ENCODE measurements at places on chromosomes 7 and 10.

DNA sequence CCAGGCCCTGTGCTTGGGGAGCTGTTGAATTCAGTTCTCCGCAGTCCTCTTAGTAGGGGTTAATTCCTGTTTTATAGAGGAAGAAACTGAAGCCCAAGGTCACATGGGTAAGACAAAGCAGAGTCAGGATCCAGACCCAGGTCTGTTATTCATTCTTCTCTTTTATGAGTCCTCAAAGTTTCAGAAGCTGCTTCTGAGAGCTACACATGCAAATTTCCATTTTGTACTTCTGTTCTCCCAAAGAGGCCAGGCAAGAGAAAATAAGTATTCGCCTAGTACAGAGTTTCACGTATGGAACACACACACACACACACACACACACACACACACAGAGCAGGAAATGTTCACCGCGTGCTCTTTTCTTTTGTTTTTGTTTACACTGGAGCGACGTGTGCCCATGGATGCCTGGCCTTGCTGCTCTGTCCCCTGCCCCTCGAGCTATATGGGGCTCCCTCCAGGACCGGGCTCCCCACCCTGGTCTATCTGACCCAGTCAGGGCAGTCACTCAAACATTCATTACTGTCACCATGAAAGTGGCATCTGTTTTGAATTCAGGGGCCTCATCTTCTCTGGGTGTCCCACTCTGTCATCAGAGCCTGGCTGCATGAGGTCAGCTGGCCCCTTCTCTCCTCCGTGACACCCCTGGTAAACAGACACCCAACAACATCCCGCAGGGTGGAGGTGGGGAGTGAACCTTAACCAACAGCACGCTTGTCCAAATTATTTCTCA, 84.4 kb downstream of the TNS3 start:
- DNase-seq = no peak

GRCh38 chr7:124457841-124458240, 307.8 kb downstream of the GPR37 start:
- no peak for DNase-seq

GRCh38 chr7:78435355-78435754, 636.8 kb downstream of the PHTF2 start:
- DNase-seq = no peak

DNA sequence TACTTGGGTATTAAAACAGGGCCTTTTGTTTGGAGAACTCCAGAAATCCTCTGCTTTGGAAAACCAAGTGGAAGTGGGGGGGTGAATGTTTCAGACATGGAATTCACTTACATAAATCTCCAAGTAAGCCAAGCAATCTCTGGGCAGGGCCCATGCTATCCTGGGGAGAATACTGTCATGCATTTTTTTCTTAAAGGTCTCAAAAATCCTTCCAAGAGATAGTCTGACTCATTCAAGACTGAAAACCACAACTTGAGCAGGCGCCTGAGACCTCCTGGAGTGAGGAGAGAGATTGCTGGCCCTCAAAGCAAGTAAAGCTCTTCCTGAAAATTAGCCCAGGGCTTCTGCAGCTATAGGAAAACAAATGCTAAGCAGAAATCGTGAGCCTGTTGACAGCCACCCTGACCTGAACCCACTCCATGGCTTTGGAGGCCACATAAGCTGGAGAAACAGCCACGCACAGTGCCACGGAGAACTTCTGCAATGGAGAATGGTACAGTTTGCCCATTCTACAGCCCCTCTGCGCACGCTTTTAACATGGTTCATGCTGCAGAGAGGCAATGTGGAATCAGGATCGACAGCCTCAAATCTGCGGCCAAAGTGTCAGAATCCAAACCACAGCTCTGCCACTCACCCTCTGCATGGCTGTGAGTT, 203.1 kb upstream of the AUTS2 start:
- peak; percentile 39 for DNase-seq

GRCh38 chr10:87523731-87524130, 19.0 kb downstream of the MINPP1 start:
- DNase-seq = no peak

DNA sequence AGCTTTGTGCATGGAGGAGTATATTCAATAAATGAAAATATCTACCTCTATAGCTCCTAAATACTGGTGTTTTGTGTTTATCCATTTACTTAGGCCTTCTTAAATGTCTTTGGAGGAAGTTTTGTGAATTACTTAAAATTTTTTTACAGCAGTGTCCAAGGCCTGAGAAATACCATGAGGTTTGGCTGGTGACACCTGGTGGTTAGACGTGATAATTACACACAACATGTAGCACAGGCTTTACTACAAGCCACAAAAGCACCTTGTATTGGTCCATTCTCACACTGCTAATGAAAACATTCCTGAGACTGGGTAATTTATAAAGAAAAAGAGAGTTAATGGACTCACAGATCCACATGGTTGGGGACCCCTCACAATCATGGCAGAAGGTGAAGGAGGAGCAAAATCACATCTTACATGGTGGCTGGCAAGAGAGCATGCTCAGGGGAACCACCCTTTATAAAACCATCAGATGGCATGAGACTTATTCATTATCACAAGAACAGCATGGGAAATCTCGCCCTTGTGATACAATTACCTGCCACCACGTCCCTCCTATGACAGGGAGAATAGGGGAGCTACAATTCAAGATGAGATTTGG, 20.6 kb downstream of the HYAL4 start:
- peak; percentile 81 for DNase-seq

- no peak for DNase-seq
Measured at GRCh38 chr7:53800746-53801145, 741.4 kb upstream of the VSTM2A start.

- DNase-seq = peak; percentile 23
Measured at GRCh38 chr10:17250736-17251135, 22.7 kb downstream of the VIM start.

- no peak for DNase-seq
Measured at GRCh38 chr10:17502814-17503213, 48.4 kb upstream of the ST8SIA6 start.

GRCh38 chr10:84352251-84352842, 24.0 kb downstream of the CCSER2 start:
- DNase-seq = peak; percentile 63

GRCh38 chr10:126041804-126042231, 145.5 kb downstream of the FANK1 start:
- DNase-seq = peak; percentile 100

- no peak for DNase-seq
Measured at GRCh38 chr10:58278274-58278961, 9.5 kb downstream of the CISD1 start.

- peak; percentile 90 for DNase-seq
Measured at GRCh38 chr10:16910793-16911164, 93.6 kb upstream of the RSU1 start.

- no peak for DNase-seq
Measured at GRCh38 chr10:404346-404745, 269.1 kb downstream of the ZMYND11 start.

DNA sequence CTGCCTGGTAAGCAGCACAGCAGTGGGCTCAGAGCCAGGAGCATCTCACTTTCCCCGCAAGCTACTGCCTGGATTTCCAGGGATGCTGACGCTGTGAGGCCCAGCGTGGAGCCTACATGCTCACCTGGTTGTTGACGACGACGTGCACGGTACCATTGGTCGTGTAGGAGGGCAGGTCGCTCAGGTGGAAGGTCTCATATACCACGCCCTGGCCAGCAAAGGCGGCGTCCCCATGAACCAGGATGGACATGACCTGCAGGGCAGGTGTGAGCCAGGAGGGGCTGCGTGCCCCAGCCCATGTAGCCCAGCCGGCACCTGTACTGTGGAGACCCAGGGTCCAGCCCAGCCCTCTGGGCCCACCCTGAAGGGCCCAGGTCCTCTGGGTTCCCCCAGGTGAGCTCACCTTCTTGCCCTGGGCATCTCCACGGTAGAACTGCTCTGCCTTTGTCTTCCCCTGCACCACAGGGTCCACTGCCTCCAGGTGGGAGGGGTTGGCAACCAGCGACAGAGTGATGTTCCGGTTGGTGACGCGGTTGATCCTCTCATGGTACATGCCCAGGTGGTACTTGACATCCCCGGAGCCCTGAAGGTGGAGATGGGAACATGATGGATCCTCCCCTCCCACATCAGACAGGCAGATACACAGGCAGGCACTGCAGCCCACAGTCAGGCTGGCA, 15.4 kb downstream of the OGDHL start:
- DNase-seq = no peak

DNA sequence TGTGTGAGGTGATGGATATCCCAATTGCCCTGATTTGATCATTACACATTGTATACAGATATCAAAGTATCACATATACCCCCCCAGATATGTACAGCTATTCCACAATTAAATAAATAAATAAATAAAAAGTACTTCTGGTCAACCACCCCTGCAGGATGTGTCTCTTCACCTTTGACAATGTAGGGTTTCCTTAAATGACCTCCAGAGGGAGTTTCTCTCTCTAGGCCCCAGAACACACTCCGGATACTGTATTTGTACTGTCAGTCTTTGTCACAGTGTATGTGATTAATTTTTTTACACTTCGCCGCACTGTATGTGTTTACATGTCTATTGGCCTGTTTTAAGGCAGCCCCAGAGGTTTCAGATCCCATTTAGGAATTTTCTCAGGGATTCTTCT, 123.6 kb downstream of the ADCYAP1R1 start:
- DNase-seq = no peak

DNA sequence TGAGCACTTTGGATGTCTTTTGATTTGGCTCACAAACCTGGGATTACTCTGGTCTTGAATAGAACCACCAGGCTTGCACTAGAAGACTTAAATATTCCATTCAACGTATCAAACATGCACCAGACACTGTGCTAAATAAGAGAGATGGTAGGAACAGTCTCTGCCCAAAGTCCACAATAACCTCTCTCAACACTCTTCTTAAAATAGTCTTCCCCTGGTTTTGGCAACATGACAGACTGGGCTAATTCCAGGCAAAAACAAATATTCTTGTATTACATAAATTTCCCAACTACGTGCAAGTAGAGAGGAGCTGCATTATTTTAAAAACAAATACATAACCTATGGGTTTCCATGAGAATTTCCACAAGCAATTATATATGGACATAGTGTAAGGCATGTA, 64.8 kb upstream of the PAPSS2 start:
- DNase-seq = no peak

DNA sequence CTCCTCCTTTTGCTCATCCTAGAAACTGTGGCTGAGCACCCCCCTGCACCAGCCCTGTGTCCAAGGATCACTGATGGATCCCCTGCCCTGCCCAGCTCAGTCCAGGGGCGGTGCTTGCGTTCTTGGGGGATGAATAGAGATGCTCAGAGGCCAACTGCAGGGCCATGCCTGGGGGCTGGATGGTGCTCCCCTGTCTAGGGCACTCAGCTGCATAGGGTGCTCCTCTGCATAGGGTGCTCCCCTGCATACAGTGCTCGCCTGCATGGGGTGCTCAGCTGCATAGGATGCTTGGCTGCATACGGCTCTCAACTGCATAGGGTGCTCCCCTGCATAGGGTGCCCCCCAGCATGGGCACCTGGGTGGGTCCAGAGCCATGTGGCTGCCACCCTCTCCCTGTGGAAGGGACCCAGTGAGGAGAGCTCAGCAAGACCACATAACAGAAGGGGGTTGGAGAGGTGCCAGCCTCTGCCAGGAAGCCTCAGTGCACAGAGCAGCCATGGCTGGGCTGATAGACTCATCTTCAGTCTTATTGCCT, 95.0 kb downstream of the BMS1 start:
- no peak for DNase-seq

- peak; percentile 56 for DNase-seq
Measured at GRCh38 chr10:128049226-128050120, 76.8 kb downstream of the MKI67 start.

GRCh38 chr10:98041352-98042043, 11.1 kb upstream of the CRTAC1 start:
- peak; percentile 54 for DNase-seq

DNA sequence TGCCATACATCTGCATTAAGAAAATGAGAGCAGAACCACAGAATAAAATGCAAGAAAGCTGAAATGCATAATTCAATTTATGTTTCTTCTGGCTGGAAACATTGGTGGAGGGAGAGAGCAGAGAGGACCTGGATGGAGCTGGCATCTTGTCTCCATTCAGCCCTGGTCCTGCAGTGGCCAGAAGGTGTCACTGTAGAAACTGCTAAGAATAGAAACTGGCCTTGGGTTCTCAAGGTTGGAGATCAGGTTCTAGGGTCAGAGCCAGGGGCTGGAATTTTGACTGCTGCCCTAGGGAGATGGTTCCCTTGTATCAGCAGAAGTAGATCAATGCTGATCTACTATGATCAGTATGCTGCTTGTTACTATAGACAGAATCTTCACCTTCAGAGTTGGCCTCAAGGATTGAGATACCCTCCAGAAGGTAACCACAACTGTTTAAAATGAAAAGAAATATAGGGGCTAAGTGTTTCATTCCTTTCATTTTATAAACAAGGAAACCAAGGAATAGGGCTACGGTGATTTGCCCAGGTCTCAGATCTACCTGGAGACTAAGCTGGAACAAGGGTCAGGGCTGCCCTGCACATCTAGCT, 13.1 kb downstream of the TAS2R41 start:
- DNase-seq = peak; percentile 39

- DNase-seq = no peak
Measured at GRCh38 chr10:128007971-128008370, 101.1 kb downstream of the PTPRE start.

DNA sequence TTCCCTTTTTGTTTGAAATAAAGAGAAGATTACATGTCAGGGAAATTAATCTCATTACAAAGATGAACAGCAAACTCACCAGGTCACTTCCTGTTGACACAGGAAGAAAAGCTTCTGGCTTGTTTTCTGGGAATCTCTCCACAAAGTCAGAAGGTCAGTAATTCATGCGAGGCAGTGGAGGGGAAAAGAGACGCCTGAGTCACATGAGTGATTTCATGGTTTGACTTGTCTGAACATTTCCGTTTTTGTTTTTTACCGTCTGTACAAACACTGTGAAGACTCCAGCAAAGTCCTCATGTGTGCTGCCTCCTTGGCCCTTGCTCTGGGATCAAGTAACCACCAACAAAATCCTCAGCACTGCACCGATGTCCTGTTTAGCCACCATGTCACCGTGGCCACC, 2.5 kb upstream of the HABP2 start:
- no peak for DNase-seq

- DNase-seq = no peak
Measured at GRCh38 chr7:70631718-70632117, 500.2 kb upstream of the GALNT17 start.

DNA sequence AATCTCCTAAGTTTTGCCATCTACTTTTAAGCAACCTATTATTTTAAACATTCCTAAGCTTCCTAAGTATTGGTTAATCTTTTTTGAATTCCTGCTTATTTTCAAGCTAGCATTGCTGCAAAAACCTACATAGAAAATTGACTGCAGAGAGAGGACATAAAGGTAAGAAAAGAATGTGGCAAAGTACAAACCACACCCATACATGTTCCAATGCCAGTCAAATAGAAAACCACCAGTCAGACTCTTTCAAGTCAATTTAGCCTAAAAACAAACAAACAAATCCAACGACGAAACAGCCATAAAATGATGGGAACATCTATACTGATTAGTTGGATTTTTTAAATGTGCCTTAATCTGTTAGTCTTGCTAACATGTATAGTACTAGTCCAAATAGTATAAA, 804.8 kb downstream of the GRM8 start:
- DNase-seq = no peak

- DNase-seq = no peak
Measured at GRCh38 chr7:127673902-127674301, 21.9 kb downstream of the SND1 start.

GRCh38 chr10:129796710-129797420, 167.2 kb downstream of the EBF3 start:
- DNase-seq = peak; percentile 89
